ENCODE measurements at places on chromosomes 11 and 22. TPM values are rescaled to one million over a fixed set of nuclear protein-coding genes. Genes with fewer than 3 reads are reported as not detected.

Gene SEC14L6
- not detected for polyA plus RNA-seq

Gene PHLDB1
- polyA plus RNA-seq = 91.7 TPM

Gene C11orf16
- polyA plus RNA-seq = not detected

Gene KIF18A
- polyA plus RNA-seq = 8.7 TPM

Gene PACSIN3
- polyA plus RNA-seq = 9.7 TPM

Gene CALCA
- polyA plus RNA-seq = not detected

Gene APOL5
- polyA plus RNA-seq = not detected

Gene MMP12
- polyA plus RNA-seq = 0.19 TPM

Gene GLB1L2
- not detected for polyA plus RNA-seq

Gene CD44
- 519 TPM for polyA plus RNA-seq
